ENCODE measurements at places on chromosomes 2 and 18. TPM values are rescaled to one million over a fixed set of nuclear protein-coding genes. Genes with fewer than 3 reads are reported as not detected.

DNA sequence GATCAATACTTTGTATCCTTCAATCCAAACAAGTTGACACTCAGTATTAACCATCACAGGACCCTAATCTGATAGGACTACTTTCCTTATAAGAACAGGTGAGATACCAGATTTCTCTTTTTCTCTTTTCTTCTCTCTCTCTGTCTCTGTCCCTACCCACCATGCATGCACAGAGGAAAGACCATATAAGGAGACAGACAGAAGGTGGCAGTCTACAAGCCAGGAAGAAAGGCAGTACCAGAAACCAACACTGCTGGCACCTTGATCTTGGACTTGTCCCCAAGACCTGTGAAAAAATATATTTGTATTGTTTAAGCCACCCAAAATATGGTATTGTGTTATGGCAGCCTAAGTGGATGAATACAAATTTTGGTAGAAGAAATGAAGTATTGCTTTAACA is 156.2 kb upstream of the KCNH7 start:
- DNase-seq, result no peak

- no peak for DNase-seq
Measured at GRCh38 chr2:19051203-19051831, 307.1 kb downstream of the OSR1 start.

TBR1 gene
- not detected for total RNA-seq

HMSD gene
- total RNA-seq, result 0.83 TPM

DNA sequence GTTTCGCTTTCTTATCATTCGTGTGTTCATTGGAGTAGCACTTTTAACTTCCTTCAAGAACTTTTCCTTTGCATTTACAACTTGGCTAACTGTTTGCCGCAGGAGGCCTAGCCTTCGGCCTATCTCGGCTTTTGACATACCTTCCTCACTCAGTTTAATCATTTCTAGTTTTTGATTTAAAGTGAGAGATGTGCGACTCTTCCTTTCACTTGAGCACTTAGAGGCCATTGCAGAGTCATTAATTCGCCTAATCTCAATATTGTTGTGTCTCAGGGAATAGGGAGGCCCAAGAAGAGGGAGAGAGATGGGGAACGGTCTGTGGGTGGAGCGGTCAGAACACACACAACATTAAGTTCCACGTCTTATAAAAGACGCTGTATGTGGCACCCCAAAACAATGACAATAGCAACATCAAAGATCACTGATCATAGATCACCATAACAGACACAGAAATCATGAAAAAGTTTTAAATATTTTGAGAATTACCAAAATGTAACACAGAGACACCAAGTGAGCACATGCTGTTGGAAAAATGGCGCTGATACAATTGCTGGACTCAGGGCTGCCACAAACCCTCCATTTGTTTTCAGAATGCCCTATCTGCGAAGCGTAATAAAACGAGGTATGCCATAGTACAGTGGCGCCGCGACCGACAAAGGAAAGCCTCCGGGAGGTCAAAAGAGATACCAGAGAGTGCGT is 553 bp downstream of the TIGD1 start:
- no peak for DNase-seq

TDRD15 gene
- not detected for total RNA-seq

- no peak for DNase-seq
Measured at GRCh38 chr18:62510789-62511188, 12.0 kb upstream of the ZCCHC2 start.
